ENCODE measurements at places on chromosomes 12 and 14. TPM values are rescaled to one million over a fixed set of nuclear protein-coding genes. Genes with fewer than 3 reads are reported as not detected.

DNA sequence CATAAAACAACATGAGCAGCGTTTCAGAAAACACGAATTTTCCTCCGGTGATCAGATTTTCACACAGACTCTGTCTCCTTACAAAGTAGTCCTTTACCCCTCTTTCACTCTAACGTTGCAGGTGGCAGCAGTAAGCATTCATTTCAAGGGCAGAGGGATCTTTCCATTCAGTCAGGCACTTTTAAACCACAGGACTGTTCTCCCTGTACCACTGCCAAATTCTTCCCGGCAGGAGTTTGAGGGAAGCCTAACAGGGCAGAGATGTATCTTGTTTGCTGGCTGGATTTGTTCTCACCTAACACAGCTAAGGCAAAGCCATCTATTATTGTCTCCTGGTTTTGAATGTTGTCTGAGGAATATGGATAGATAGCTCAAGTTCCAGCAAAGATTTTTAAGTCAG, 1187.3 kb upstream of the SEL1L start:
- peak; percentile 64 for DNase-seq

DNA sequence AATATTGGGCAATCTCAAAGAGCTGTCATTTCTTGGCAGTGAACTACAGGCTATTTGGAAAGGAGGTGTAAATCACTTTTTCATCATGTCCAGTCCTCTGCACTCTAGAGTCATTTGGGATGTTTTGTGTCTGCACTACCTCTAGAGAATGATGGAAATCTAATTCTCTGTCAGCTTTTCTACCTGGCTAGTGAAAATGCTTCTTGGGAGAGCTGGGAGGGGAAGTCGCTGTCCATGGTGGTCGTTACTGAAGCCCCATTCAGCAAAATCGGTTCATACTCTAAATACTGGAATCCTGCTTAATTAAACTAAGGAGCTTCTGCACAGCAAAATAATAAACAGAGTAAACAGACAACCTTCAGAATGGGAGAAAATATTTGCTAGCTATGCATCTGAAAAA, 251.8 kb downstream of the APAF1 start:
- DNase-seq: no peak

DNA sequence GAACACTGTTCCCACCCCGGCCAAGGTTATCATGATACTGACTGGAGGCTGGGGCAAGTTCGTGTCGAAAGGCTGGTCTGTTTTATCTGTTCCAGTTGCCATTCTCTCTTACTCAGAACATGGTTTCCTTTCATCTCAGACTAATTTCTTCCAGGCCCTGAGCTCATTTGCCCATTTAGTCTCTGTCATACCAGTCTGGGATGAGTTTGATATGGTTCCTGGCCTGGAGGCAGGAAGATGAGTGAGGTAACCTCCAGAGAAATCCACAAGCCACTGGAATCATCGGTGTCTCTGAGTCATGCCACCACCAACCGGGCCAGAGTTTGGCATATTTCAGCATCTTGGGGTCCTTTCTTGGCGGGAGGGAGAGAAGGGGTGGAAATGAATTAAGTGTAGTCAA, 114.7 kb downstream of the NTF3 start:
- DNase-seq: no peak

DNA sequence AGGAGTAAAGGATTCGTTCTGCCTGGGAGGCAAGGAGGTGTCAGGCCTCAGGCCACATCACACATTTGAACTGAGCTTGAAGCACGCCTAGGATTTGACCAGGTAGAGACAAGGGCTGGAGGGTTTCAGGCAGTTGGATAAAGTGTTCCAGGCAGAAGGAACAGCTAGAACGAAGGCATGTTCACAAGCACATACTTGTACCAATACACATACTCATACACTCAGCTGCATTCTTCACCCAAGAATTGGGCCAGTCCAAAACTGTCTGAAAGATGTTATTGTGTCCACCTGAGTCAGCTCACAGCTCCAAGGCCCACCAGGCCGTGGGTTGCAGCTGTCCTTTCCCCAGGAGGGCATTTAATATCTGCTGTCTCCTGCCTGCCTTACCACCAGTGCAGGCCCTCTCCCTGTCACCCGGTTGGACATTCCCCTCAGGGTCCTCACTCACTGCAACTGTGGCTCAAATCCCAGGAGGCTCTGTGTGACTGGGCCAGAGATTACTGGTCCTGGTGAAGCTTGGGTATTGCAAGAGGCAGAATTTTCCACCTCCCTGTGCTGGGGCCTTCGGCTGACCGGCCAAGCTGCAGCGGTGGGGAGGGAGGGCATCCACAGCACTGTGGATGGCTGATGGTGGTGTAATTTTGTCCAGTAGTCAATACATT, 12.8 kb upstream of the AQP2 start:
- DNase-seq: peak; percentile 35

FSCB gene
- 2.2 TPM for total RNA-seq

CMA1 gene
- not detected for total RNA-seq
